Sciatic nerve (tissue), 2 donors: ENCODE measurements at places on chromosomes 4 and X. TPM values are rescaled to one million over a fixed set of nuclear protein-coding genes. Genes with fewer than 3 reads are reported as not detected.

CPZ gene
- total RNA-seq, result 7.0 TPM

DNA sequence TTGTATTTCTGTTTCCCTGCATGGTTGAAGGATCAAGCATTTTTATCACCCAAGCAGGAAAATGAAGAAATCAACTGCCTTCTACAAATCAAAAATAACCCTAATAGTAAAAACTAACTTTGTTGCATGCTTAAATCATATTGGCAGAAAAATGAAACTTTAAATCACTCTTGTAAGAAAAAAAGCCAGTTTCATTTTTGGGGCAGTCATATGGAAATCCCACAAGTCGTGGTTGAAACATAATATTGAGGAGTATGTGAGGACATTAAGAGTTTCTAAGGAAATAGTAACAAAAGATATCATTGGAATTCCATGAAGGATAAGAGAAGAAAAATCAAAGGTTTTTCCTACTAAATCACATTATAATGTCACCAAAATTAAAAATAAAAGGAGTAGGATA is 8.4 kb downstream of the TEC start:
- DNase-seq, result no peak

GRCh38 chr4:14772388-14772787 is 229.9 kb upstream of the CPEB2 start:
- DNase-seq, result no peak

- no peak for DNase-seq
Observed at GRCh38 chrX:29359276-29359675, 772.0 kb downstream of the IL1RAPL1 start.

DNA sequence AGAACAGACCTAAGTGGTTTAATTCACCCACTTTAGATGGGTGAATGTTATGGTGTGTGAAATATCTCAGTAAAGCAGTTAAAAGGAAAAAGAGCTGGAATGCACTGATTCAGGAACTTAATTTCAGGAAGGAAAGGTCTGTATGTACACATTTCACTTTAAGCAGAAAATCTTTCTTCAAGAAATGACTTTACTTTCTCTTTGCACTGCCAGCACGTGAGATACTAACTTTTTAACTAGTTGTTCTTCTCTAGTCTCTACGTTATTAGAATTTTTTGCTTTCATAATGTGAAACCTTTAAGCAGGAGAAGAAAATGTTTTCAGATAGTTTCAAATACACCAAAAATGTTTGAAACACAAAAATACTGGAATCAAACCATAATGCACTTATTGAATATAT is 18.8 kb downstream of the C4orf46 start:
- no peak for DNase-seq

DNA sequence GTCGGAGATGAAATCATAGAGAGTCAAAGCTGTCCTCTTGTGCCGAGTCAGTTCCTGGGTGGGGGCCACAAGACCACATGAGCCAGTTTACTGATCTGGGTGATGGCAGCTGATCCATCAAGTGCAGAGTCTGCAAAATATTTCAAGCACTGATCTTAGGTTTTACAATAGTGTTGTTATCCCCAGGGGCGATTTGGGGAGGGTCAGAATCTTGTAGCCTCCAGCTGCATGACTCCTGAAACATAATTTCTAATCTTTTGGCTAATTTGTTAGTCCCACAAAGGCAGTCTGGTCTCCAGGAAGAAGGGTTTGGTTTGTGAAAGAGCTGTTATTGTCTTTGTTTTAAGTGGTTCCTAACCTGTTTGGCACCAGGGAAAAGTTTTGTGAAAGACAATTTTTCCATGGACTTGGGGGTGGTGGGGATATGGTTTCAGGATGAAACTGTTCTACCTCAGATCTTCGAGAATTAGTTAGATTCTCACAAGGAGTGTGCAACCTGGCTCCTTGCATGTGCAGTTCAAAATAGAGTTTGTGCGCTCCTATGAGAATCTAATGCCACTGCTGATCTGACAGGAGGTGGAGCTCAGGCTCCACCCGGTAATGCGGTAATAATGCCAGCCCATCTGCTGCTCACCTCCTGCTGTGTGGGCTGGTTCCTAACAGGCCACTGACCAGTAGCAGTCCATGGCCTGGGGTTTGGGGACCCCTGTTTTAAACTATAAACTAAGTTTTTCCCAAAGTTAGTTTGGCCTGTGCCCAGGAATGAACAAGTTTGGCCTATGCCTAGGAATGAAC is 29.2 kb downstream of the METAP1 start:
- DNase-seq, result no peak

GRCh38 chr4:41745292-41746024 is 3.1 kb downstream of the PHOX2B start:
- no peak for DNase-seq

DNA sequence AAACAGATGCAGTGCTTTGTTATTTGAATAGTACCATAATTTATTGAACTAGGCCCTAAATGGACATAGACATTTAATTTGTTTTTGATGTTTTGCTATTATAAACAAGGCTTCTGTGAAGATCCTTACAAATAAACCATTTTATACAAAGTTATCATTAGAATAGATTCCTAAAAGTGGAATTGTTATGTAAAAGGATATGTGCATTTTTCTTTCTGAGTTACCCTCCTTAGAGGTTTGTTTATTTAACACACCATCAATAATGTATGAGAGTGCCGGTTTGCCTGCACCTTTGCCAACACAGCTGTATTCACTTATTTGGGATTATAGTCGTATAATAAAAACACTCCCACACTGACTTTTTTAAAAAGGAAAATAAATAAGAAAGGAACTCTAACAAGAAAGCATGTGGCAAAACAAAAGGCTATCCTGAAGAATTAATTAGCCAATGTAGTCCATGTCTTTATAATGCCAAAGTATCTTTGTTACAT is 84.8 kb downstream of the PAK3 start:
- DNase-seq, result no peak

DNA sequence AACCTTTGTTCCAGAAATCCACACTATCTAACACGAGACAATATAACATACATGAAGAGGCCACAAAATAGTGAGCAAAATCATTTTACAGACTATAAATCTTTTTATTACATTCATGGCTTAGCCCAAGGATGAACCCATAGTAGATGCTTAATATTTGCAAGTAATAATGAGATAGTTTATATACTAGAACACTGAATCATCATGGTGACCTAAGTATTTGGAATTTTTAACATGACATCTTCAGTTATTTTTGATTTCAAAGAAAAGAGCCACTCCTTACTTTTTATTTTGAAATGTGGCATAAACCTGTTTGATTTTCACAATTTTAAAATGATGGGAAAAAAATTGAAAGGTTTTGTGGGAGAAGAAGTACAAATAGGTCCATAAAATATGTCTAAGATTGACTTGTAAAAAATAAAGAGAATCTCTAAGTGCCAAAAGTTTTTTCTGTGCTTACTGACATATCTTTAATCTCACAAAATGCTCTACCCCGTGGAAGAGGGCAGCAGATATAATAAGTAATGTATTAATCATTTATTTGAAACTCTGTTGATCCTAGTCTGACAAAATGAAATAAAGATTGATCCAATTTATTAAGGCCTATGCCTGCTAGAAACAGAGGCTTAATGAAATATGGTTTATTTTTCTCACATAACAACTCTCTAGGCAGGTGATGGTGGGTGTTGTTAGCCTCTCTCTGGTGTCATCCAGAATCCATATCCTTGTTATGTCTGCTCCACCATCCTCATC is 224.5 kb upstream of the CENPE start:
- DNase-seq, result no peak

- DNase-seq, result no peak
Observed at GRCh38 chr4:72864898-72865297, 204.6 kb downstream of the COX18 start.
